ENCODE measurements at places on chromosomes 11 and 22.
A peak's percentile ranks its signal among the peaks of the same experiment; 100 is the strongest.

DNA sequence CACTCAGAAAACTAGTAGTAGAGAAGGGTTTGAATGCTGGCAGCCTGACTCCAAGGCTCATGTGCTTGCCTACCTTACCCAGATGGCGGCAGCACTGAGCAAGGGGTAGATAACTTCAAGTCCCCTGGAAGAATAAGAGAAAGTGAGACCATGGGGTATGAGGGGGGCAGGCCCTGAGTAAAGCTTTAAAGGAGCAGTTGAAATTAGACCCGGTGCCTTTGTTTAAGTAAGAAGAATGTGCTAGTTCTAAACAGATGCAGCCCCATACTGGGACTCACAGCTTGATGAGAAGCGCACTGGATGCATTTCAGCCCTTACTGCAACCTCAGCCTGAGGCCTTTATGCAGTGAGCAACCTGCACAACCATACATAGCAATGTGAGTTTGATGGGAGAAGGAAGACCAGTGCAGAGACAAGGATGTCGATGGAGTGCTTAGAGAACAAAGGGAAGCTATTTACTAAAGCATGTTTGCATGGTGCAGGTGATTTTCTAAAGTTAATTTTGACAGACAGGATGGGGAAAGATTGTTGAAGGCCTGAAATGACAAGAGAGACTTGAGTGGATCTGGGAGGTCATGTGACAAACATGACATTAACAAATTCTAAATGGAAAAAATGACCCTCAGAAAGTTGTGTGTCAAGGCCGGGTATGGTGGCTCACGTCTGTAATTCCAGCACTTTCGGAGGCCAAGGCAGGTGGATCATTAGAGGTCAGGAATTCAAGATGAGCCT lies 27.1 kb upstream of the TMA7B start:
- DNase-seq = peak; percentile 7

DNA sequence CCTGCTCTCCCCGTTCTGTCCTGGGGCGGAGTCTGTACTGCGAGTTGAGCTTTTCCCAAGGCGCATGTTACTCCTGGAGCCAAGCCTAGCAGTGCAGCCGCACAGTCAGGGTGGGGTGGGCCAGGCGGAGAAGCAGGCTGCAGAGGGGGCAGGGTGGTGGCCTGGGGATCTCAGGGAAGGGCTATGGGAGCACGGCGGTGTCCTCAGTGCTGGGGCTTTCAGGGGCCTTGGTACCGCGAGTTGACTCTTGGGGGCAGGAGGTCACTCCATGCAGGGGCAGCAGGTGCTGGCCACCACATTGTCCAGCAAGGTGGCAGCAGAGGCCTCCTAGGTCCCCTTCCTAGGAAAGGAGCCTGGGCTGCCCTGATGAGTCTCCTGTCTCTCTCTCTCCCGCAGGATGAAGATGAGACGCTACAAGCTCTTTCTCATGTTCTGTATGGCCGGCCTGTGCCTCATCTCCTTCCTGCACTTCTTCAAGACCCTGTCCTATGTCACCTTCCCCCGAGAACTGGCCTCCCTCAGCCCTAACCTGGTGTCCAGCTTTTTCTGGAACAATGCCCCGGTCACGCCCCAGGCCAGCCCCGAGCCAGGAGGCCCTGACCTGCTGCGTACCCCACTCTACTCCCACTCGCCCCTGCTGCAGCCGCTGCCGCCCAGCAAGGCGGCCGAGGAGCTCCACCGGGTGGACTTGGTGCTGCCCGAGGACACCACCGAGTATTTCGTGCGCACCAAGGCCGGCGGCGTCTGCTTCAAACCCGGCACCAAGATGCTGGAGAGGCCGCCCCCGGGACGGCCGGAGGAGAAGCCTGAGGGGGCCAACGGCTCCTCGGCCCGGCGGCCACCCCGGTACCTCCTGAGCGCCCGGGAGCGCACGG lies 14.9 kb upstream of the MIEF1 start:
- DNase-seq = peak; percentile 44

- DNase-seq = peak; percentile 90
These were observed at the start of gene ADAMTS15 for GRCh38 chr11:130448416-130449309. TSS of gene ADAMTS15 (plus strand) at chr11:130448645. CDS start at chr11:130448974, 329 bp downstream.

- DNase-seq = peak; percentile 86
These were observed 13.0 kb downstream of the MRPL21 start for GRCh38 chr11:68890490-68891231.

GRCh38 chr11:33552756-33553155 lies 147.9 kb downstream of the C11orf91 start:
- no peak for DNase-seq

DNA sequence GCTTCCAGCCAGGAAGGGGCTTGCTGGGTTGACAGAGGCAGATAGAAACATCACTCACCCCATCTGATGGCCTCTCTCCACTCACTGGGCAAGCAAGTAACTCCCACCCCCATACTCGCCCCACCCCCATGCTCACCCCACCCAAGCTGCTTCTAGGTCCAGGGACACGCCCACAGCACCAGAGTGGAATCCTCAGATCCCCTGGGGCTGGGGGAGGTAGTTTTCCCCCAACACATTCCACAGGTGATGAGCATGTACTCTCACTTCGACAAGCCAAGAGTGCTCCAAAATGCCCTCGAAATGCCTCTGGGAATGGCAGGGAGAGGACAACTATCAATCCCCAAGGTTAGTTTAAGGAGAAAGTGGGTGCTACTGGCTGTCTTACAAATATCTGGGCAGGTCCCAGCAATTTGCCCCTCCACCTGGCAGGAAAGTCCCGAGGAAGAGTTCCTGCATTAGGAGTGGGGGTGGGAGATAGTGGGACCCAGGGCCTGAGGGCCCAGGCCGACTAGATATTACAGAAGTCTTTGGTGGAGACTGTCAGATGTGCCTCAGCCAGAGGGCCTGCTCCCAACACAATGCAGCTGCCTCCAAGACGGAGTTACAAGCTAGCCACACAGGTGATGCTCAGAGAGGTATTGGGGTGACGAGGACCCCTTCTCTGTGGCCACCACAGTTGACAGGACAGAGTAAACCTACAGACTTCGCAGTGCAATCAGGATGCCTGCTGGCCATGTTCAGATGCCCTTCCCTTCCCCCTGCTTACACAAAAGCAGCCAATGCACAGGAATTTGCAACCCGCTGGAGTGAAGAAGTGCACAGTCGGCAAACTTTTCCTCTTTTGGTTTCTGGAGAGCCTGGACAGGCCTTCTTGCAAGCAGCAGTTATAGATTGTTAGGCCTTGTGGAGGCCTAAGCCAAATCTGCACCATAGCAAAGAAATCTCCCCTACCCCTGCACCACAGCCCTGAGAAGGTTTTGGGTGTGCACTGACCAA lies 2.9 kb upstream of the LMO1 start:
- DNase-seq = no peak

DNA sequence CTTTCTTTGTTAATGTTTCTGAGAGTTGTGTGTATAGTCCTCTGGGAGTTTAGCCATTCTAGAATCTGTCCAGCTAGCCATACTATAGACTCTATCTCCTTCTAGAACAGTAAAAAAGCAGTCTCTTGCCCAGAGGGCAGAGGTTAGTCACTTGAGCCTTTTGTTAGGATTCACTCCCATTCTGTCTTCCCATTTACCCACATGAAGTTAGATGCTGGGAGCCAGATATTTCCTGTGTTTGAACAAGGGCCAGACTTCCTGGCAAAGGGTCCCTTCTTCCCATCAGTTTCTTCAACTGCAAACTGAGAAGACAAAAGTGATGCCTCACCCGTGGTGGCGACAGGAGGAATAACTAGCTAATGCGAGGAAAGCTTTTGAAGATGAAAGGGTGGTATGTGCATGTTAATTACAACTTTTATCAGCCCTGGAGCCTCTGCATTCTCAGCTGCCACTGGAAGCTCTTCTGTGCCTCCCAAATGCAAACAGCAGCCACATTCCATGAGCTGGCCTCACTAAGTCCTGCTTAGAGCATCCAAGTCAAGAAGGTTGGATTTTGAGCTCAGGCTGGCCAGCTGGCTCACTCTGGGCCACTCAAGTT lies 12.8 kb downstream of the CD44 start:
- DNase-seq = no peak

GRCh38 chr11:79648766-79649520 lies 208.1 kb upstream of the TENM4 start:
- no peak for DNase-seq

GRCh38 chr22:25953919-25954318 lies 211.9 kb downstream of the MYO18B start:
- no peak for DNase-seq

DNA sequence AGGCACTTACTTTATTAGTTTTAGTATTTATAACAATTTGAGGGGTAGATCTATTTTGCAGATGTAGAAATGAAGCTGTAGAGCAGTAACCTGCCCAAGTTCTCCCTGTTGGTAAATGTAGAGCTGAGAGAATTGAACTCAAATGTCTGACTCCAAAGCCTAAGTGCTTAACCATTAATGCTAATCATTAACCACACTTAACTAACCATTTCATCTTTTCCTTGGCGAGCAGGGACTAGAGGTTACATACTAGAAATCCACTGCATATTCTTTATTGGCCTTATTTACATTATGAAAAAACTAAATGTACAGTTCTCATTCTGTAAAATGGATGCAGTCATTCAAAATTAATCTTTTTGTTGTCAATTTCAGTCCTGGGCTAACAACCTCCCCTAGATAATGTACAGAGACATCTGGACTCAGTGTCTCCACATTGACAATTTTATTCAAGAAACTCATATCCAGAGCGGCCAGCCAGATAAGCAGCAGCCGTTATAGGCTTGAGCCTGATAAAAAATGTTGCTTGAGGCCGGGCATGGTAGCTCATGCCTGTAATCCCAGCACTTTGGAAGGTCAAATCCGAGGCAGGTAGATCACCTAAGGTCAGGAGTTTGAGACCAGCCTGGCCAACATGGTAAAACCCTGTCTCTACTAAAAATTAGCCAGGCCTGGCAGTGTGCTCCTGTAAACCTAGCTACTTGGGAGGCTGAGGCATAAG lies 76.7 kb upstream of the PICALM start:
- no peak for DNase-seq

- no peak for DNase-seq
These were observed 494 bp downstream of the ZDHHC5 start for GRCh38 chr11:57668434-57668782.

- peak; percentile 76 for DNase-seq
These were observed at the start of gene GAS2L1 for GRCh38 chr22:29306175-29306834. TSS of gene GAS2L1 (plus strand) at chr22:29306650. CDS start at chr22:29308106, 1,456 bp downstream.

DNA sequence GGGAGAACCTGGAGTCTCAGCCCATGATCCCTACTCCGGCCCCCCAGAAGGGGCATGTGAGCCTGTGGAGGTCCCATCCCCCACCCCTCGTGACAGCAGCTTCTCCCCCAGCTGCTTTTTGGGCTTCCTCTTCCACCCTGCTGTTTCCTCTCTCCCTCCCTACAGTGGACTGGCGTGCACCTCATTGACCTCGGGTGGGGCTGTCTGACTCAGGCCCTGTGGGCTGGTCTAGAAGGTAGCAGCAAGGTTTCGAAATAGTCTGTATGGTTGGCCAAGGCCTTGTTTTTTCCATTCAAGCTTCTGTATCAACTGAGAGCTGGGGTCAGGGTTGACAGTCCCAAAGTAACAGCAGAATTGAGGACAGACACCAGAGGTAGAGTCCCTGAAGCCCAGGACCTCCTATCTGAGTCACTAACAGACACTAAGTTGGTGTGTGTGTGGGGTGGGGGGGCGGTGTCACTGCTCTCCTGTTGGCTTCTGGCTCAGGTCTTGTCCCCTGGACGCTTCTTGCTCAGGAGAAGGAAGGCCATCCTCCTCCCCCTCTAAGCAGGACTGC lies 7.7 kb downstream of the SLC37A2 start:
- DNase-seq = peak; percentile 82

- DNase-seq = peak; percentile 39
These were observed 23.6 kb downstream of the DUSP8 start for GRCh38 chr11:1548221-1549070.

GRCh38 chr11:74749965-74750296 lies 1.3 kb downstream of the RNF169 start:
- DNase-seq = no peak

- peak; percentile 36 for DNase-seq
These were observed 63.7 kb downstream of the PRDM11 start for GRCh38 chr11:45209891-45210699.

GRCh38 chr22:32714458-32715430 lies 86.8 kb upstream of the TIMP3 start:
- DNase-seq = peak; percentile 19

DNA sequence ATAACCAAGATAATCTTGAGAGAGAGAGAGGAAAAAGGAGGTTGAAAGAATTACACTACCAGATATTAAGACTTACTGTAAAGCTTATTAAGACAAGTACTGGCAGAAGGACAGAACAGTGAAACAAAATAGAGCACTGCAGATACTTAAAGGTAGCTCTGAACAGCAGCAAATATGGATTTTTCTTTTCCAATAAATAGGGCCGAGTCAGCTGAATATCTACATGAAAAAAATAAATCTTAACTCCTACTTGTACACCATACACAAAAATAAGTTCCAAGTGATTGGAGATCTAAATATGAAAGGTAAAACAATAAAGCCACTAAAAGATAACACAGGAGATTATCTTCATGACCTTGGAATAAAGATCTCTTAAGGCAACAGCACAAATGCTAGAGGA lies 12.4 kb downstream of the THAP12 start:
- DNase-seq = no peak

GRCh38 chr11:64222651-64223000 lies 3.4 kb downstream of the TRPT1 start:
- DNase-seq = no peak

DNA sequence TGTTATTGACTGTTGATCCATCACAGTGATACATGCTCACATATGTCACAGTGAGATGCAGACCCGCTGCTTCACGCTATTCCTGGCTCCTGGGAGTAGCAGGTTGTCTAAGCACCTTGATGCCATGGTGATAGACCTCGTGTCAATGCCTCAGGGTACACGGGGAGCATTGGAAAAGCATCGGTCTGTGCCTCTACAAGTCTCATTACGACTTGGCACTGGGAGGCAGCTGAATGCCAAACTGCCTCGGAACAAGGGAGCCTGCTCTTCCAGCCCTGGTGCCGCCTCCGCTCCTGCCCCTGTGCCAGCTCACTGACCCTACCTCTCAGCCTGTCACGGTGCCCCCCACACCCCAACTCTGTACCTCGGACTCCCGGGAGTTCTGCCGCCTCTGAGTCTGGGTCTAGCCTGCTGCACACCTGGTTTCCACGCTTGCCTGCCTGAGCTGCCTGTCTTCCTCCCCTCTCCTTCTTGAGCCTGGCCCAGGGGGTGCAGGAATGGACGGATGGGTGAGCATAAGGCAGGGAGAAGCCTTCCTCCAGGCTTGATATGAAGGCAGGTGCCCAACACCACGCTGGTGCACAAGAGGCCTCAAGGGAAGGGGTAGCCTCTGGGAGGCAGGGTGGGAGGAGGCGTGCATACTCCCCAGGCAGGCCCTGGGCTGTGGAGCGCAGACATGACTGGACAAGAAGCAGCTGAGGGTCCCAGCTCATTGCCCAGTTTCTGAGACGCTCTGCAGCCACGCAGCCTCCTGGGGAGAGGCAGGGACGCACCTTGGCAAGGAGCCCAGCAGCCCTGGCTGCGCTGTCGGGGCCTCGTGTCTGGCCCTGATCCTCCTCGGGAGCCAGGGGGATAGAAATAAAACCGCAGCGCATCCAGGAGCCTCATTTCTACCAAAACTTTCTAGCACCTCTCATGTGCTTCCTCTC lies 1.8 kb upstream of the NFAM1 start:
- DNase-seq = no peak

DNA sequence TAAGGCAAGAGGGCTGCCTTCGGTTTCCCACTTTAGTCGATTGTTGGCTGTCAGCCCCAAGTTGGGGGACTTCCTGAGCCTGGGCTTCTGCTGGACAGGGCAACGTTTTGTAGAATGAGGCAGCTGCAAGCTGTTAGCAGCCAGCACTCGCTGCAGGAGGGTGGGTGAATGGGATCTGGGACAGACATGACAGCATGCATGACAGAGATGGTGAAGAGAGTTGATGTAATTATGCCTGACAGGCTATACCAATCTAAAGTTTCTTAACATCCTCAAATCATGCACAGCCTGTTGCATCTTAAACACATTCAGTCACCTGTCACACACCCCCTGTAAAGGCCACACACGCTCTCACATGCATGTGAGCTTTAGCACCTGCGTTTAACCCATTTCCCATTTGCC lies 49.2 kb downstream of the CWC15 start:
- DNase-seq = no peak

Data from fibroblast of the aortic adventitia (primary cell).